H4 (cell line): ENCODE measurements at places on chromosomes 1 and 21. TPM values are rescaled to one million over a fixed set of nuclear protein-coding genes. Genes with fewer than 3 reads are reported as not detected.

- DNase-seq = no peak
Measured at GRCh38 chr1:11998636-11999035, 18.4 kb downstream of the MFN2 start.

DNA sequence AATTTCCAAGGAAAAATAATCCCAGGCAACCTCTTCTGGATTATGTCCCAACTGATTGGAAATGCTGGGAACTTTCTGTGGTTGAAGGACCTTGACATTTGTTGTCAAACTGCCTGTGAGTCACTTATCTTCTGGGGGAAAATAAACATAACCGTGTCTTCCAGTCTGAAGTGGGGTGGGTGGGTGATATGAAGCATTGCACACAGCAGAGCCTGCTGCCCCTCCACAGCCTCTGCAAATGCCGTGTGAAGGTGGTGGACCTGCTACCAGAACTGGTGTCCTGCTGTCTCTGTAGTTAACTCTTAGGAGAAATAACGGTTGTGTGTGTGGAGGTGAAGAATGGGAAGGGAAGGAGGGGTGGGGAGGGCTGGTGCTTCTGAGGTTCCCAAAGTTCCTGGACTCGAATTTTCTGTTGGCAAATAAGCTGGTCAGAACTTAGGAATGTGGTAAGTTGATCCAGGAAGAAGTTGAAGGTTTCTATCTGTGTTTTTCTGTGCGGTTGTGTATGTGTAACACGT, 23.2 kb downstream of the GALNT2 start:
- DNase-seq = peak; percentile 72

GRCh38 chr1:102578804-102579203, 529.5 kb downstream of the COL11A1 start:
- DNase-seq = no peak

GRCh38 chr1:174799136-174799479, 200.6 kb upstream of the CACYBP start:
- DNase-seq = no peak

The HSD3B2 gene
- not detected in 2 replicates for total RNA-seq

The DCST1 gene
- not detected in 2 replicates for total RNA-seq

DNA sequence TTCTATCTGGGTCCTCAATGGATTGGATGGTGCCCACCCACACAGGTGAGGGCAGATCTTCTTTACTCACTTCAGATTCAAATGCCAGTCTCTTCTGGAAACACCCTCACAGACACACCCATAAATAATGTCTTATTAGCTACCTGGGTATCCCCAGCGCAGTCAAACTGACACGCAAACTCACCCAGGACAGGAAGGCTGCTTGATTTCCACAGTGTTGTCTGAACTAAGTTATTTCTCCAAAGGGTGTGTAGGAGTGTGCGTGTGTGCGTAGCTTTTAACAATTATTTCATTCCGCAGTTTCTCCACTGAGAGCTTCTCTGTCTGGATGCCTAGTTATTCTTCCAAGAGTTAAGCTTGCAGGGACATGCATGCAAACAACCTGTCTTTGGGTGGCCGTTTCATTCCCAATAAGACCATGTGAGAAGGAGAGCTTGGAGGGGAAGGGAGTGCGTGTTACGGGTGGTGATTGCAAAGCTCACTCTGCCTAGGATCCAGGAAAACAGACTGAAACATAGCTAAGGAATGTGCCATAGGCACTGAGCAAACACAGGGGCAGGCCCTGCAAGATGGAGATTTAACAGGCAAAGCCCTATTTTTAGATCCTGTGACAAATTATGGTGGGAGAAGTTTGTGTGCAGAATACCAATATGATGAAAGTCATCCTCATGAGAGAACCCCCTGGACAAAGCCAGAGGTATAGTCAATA, 269.7 kb downstream of the DYRK1A start:
- no peak for DNase-seq

The FRRS1 gene
- 13.1 and 18.6 TPM in 2 replicates for total RNA-seq

The OR10J5 gene
- not detected in 2 replicates for total RNA-seq

DNA sequence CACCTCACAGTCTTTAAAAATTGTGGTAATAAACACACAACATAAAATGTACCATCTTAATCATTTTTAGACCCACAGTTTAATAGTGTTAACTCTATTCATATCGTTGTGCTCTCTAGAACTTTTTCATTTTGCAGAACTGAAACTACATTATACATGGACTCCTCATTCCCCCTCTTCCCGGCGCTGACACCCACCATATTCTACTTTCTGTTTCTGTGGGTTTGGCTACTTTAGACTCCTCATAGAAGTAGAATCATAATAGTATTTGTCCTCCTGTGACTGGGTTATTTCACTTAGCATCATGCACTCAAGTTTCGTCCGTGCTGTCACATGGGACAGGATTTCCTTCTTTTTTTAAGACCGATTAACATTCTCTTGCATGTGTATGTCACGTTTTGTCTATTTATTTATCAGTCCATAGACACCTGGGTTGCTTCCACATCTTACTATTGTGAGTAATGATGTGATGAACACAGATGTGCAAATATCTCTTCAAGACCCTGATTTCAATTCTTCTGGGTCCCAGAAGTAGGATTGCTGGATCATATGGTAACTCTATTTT, 62.9 kb upstream of the TMPRSS2 start:
- no peak for DNase-seq

DNA sequence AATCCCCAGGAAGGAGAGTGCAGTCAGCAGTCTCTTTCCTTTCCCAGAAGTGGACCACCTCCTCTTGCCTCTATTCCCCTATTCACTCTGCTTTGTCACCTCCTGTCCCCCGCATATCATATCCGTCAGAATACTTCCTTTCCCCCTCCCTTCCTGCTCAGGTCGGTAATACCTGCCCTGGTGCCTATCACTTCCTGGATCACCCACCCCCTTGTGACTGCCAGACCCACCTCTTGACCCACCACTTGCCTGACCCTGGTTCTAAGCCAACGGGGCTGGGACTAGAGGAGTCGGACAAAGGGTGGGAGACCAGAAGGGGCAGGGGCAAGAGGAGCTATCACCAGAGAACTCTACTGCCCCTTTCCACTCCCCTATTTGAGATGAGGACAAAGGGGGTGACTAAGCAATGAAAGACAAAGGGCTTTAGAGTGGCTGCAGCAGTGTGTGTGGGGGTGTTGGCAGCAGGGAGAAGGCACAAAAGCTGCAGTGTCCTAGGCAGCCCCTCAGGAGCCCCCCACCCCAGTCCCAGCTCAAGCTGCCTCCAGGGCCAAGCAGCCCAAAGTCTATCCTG, 1.7 kb upstream of the ADAMTS4 start:
- no peak for DNase-seq

- no peak for DNase-seq
Measured at GRCh38 chr1:8506456-8506855, 188.5 kb downstream of the SLC45A1 start.

- no peak for DNase-seq
Measured at GRCh38 chr1:157088607-157089006, 11.0 kb downstream of the ETV3L start.

The TNFRSF25 gene
- 0.10 and 0.81 TPM in 2 replicates for total RNA-seq

DNA sequence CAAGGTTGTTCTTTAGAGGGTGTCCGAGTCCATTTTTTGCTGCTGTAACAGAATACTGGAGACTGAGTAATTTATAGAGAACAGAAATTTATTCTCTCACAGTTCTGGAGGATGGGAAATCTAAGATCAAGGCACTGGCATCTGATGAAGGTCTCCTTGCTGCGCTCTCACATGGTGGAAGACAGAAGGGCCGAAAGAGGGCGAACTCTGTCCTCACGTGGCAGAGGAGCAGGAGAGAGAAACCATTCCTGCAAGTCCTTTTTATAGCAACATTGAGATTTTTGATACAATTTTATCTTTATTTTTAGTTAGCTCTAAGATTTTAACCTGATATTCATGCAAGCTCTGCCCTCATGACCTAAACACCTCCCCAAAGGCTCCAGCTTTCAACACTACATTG, 48.3 kb downstream of the ATG4C start:
- DNase-seq = no peak

DNA sequence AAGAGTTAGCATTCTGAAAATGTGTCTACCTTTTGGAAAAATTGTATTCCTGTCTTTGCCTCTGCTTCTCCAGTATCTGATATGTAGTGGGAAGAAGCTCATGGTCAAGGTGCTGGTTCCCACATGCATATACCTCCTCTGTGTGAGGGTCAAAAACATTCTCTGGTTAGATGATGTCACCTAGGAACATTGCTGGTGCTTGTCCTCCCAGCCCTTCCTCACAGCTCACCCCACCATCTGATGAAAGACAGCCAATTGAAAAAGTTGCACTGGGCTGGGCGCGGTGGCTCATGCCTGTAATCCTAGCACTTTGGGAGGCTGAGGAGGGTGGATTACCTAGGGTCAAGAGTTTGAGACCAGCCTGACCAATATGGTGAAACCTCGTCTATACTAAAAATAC, 154.4 kb downstream of the NR5A2 start:
- DNase-seq = no peak

The ETV3L gene
- not detected in 2 replicates for total RNA-seq

- no peak for DNase-seq
Measured at GRCh38 chr21:31503939-31504338, 155.6 kb upstream of the SOD1 start.

DNA sequence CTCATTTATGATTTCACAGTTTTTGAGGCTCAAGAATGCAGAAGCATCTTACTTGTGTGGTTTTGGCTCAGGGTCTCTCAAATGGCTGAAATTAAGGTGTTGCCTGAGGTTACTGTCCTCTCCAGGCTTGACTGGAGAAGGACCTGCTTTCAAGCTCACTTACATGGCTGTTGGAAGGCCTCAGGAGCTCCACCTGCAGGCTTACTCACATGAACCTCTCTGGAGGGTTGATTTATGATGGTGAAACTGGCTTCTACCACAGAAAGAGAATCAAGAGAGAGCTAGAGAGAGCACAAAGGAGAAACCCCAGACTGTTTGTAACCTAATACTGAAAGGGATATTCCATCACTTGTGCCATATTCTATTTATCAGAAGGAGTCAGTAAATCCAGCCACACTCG, 6.2 kb upstream of the KCNK2 start:
- DNase-seq = peak; percentile 17

GRCh38 chr1:172905452-172905851, 145.3 kb downstream of the TNFSF18 start:
- DNase-seq = no peak

The SLC44A3 gene
- total RNA-seq = 1.1 and 2.7 TPM in 2 replicates

The NR1I3 gene
- not detected in 2 replicates for total RNA-seq

GRCh38 chr1:45589861-45590260, 6.0 kb downstream of the NASP start:
- no peak for DNase-seq

The CD247 gene
- not detected in 2 replicates for total RNA-seq

DNA sequence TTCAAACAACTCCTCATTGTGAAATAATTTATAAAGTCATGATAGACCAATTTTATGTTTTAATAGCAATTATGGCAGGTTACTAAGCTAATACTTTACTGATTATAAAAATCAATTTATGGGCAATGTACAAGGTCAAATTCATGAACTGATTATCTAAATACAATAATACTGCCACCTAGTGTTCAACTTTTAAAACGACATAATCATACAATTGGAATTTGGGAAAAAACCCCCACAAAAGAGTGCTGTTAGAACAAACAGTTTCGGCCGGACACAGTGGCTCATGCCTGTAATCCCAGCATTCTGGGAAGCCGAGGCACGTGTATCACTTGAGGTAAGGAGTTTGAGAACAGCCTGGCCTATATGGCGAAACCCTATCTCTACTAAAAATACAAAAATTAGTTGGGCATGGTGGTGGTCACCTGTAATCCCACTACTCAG, 14.0 kb downstream of the GTF2B start:
- no peak for DNase-seq

GRCh38 chr1:75908717-75909152, 23.5 kb downstream of the ASB17 start:
- DNase-seq = peak; percentile 36

- DNase-seq = no peak
Measured at GRCh38 chr1:166176416-166176815, 9.6 kb upstream of the FAM78B start.

The IL10RB gene
- 107 and 111 TPM in 2 replicates for total RNA-seq

GRCh38 chr1:147341246-147341645, 98.8 kb downstream of the CHD1L start:
- no peak for DNase-seq

DNA sequence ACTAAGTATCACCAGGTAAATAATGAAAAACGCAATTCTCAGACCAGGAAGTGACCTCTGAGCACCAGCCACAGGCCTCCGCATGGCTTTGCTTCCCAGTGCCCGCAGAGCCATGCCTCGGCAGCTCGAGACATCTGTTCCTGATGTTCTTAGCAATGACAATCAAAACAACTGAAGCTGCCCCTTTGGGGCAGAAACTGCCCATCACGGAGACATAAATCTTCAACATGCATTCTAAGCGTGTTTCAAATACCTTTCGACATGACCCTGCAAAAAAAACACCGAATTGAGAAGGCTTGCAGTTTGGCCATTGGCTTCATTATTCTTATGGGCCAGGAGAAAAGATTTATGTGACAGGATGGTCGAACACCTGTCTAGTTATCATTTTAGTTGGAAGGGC, 5.8 kb upstream of the RAP1GAP start:
- no peak for DNase-seq

DNA sequence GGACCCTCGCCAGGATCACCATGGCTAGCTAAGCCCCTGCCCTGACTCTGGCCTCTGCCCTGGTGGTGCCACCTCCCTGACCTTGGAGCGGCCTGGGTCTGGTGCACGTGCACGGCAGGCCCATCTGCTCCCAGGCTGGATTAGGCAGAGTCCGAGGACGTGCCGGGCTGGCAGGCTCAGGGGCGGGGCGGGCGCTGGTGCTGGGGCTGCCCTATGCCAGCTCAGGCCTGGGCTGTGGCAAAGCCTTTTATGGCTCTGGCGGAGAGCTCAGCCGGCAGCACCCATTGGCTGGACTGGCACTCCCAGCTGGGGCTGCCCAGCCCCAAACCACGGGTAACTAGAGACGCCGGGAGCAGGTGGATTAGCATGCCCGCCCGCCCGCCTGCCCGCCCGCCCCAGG, 17.1 kb upstream of the EDN2 start:
- no peak for DNase-seq

- no peak for DNase-seq
Measured at GRCh38 chr1:182610606-182611194, 6.5 kb upstream of the RGS16 start.

DNA sequence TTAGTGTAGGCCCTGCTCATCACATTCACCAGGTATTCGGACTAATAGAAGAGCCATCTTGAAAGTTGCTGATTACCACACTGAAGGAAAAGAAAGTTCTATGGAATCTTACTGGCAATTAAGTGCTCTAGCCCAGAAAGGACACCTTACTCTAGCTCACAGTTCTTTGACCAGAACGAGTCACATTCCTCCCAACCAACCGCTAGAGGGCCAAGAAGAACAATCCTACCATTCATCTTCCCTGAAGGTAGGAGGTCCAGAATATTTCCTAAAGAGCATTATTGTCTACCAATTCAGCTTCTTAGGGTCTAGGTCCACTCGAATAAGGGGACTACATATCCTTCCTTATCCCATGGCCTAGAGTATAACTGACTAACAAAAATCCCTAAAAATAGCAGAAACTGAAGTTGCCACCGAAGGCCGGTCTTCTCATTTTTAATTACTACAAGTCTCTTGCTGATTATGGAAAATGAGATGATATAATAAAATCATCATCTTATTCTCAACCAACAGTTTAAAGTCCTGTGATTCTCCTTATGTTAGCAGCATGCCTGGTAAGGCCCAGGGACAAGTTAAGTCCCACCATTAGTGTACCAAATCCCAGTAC, 2.7 kb upstream of the FMO1 start:
- DNase-seq = peak; percentile 28

- no peak for DNase-seq
Measured at GRCh38 chr21:40547906-40548513, 298.9 kb downstream of the DSCAM start.
